Fibroblast of skin of back (primary cell): ENCODE measurements at places on chromosomes 7 and 10.

DNA sequence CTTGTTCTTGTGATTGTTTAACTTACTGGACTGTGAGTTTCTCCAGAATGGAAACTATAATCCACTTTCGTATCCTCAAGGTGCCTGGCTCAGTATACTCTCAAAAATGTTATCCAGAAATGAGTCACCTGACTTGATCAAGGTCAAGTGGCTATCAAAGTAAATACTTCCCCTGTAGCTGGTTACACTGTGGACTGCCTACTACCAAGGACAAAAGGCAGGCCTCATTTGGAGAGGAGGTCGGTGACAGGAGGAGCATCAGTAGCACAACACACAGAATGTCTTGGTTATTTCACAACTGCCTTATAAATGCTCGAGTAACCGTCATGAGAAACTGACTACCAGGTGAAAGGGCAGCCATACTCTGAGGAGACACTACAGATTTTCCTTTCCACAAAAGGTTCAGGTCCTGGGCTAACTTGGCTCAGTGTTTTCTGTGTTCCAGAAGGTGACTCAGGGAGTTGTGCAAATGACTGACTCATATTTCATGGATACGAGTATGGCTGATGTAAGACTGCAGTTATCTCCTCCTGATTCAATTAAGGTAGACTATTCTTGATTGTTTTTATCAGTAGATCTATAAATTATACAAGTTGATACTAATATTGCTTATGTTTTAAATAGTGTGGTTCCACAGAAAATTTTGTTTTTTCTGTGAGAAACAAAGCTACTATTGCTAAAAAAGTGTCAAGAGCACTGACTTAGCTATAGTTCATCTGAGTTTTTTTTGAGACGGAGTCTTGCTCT lies 4.2 kb upstream of the CCNY start:
- DNase-seq = peak; percentile 82

DNA sequence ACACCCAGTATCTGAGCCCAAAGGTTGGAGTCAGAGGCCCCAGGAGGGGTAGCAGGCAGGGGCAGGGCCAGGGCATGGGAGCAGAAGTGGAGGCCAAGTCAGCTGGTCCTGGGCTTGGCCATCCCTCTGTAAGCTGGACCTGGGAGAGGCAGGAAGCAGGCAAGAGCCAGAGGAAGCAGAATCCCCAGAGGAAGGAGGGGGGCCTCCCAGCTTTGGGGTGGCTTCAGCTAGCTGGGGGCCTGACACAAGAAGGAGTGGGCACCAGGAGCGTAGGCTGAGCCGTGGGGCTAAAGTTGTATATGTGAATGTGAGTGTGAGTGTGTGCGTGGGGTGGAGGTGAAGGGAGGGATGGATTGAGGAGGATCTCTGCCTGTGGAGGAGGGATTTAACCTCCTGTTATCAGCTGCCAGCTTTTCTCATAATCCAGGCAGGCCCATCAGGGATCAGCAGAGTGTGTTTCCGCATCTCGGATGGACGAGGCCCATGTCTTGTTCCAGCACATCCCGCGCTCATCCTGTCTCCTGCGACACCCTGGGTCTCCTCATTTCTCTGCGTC lies 54.0 kb downstream of the NEURL1 start:
- no peak for DNase-seq

DNA sequence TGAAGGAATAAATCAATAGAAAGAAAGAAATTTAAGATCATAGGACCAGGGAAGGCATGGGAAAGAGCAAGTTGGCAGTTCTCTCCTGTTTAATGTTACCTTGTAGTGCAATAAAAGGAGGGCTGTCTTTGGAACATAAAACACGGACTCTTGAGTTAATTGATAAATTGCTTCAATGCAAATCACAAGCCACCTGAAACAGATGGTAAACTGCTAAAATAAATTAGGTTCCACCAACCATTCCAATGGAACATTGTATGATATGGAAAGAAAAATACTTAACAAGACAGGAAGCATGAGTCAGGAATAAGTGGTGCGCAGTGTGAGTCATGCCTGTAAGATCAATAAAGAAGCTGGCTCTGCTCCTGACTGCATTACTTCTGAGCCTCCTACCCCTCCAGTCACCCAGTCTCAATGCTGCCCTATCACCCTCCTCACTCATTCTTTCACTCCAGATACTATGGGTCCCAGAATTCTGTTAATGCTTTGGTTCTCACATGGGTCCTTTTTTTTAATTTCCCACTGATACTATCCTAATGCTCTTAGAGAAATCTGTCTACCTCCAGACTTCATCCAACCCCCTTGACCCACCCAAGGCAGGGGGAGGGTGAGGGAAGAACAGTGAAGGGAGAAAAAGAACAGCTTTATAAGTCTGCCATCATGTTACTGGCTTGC lies 78.9 kb downstream of the LRRC17 start:
- peak; percentile 97 for DNase-seq

DNA sequence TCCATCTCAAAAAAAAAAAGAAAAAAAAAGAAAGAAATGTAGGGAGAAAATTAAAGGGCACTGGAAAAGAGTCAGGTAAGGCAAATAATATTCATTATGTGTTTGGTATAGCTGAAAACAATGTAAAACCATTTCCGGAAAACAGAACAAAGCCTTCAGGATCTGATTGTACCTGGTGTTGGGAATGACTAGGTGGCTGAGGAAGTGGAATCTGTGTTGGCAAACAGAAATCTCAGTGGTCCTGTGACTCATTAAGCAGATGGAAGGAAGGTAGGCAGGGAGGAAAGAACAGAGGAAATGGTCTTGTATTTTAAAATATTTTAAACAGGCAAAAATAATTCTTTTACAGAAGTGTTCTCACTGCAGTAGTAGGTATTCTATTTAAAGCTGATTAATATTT lies 55.7 kb upstream of the GATA3 start:
- no peak for DNase-seq

GRCh38 chr10:121242741-121243608 lies 355.3 kb downstream of the FGFR2 start:
- no peak for DNase-seq

DNA sequence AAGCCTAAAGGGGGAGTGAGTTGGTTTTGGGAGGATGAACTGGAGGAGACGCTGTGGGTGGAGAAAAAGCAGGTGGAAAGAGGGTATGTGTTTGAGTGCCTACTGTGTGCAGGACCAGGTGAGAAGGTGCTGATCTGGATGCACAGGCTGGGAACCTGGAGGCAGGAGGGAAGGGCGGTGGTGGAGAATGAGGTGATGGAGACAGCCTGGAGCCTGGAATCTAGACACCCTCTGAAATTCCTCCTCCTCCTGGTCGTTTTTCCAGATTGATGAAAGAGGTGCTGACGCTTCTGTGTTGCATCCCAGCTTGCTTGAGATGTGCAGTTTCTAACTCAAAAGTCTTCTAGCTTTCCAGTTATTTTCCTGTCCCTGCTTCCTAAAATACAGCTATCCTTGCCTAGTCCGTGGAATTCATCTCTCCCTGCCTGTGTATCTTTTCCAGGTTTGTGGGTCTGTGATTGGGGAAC lies 67.5 kb downstream of the LRMDA start:
- DNase-seq = no peak
